ENCODE measurements at places on chromosomes 16 and 17.

GRCh38 chr16:16075488-16076422 is 126.3 kb downstream of the ABCC1 start:
- DNase-seq, result no peak

GRCh38 chr17:32479074-32479617 is 7.6 kb upstream of the CDK5R1 start:
- no peak for DNase-seq

DNA sequence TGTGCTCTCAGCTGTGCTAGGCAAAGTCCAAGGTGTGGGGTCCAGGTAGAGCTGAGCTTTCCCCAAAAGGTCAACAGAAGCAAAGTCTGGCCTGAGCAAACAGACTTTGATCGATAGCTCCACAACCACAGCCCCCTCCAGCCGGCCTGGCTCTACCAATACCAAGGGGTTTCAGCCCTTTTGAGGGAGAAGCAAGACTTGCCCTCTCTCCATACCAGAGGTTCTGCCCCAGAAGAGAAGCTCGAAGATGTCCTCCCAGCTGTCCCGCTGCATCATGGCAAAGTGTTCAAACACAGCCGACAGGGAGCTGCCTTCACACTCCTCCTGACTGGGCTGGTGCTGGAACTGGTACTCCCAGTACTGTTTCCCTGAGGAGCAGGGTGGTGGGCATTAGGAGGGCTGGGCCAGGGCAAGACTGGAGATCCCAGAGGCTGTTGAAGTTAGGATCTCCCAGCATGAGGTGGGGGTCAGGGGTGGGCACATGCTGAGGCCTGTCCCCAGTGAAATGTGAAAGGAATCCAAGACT is 1.7 kb downstream of the VTN start:
- DNase-seq, result no peak

GRCh38 chr17:16915752-16916556 is 56.0 kb downstream of the TNFRSF13B start:
- peak; percentile 49 for DNase-seq

GRCh38 chr17:1289695-1290094 is 10.2 kb downstream of the TRARG1 start:
- DNase-seq, result no peak

- no peak for DNase-seq
Observed at GRCh38 chr16:47043970-47044684, 70.7 kb upstream of the DNAJA2 start.

DNA sequence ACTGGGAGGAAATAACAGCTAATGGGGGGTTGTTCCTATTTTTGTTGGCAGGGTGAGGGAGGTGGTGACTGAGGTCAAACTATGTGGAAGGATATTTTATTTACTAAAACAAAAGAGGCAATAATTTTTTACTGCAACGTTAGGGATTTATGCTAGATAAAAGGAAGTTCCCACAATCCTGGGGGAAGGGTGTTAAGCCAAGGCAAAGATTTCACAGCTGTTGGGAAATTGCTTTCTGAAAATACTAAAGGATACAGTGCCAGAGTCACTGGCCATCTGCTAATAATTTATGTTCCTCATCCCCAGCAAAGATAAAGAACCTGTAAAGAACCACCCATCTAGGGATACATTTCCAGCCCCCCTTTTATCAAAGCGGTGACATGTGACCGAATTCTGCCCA is 756.0 kb upstream of the RBFOX1 start:
- DNase-seq, result no peak

DNA sequence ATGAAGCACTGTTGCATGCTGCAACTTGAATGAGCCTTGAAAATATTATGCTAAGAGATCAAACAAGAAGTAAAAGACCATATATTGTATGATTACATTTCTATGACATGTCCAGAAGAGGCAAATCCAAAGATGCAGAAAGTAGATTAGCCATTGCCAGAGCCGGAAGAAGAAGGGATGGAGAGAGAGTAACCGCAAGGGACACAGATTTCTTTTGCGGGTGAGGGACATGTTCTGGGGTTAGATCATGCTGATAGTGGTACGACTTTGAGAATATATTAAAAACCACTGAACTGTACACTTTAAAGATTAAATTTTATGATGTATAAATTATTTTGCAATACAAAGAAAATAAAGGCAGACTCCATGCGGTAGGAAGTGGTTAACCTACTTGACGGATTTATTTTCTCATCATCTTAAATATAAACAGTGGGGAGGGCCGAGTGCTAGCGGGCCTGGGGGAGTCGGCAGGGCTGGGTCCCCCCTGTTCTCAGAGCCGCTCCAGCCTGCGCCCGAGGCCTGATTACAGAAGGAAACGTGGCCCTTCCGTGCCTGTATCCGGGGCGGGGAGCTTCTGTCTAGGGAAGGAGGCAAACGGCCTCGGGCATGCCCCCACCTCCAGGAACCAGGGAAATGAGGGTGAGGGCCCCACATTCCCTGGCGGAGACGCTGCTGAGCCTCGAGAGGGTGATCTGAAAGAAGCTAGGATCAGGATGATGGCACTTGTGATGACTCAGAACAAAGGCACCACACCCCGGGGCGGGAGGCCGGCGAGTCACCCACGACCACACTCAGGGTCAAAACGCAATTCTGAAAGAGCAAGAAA is 48.0 kb downstream of the SHCBP1 start:
- no peak for DNase-seq

- no peak for DNase-seq
Observed at GRCh38 chr17:5344914-5345313, 62.8 kb downstream of the RABEP1 start.

DNA sequence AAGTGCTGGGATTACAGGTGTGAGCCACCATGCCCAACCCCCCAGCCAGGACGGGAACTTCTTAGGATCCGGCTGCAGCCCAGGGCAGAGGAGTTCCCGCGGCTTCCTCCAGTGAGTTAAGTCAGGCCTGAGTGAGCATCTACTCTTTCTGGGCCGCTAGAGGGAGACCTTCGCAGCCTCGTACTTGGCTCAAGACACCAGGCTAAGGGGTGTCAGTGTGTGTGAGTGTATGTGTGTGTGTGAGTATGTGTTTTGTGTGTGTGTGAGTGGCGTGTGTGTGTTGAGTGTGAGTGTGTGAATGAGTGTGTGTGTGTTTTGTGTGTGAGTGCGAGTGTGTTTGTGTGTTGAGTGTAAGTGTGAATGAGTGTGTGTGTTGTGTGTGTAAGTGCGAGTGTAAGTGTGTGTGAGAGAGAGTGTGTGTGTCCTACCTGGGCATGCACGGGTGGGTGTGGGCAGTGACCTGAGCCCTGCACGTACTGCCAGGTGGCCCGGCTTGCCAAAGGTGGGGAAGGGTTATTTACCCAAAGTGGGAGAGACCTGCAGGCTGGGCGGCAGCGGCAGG is 58.5 kb downstream of the TMEM235 start:
- DNase-seq, result peak; percentile 89

GRCh38 chr17:80565343-80566053 is 20.9 kb downstream of the RPTOR start:
- no peak for DNase-seq

GRCh38 chr17:42313773-42314566 is 25.7 kb downstream of the STAT5A start:
- DNase-seq, result no peak

GRCh38 chr16:728890-729744 is 2.2 kb downstream of the HAGHL start:
- no peak for DNase-seq

- no peak for DNase-seq
Observed at GRCh38 chr16:1917056-1917664, 1.1 kb downstream of the HS3ST6 start.

DNA sequence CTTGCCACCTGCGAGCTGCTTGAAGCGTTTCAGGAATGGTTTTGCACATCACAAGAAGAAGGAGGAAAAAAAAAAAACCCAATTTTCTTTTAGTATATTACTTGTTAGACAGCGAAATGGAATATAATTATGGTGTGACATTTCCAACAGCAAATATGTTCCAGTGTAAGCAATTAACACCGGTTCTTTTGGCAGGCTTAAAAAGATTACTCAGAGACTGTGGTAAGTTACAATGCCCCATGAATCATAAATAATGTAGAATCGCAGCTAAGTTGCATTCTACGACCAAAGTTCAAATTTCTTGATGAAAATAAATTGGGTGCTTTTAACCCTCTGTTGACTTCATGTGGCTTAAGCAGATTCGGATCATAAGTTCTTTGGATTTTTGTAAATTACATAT is 245.2 kb downstream of the XYLT1 start:
- DNase-seq, result no peak

DNA sequence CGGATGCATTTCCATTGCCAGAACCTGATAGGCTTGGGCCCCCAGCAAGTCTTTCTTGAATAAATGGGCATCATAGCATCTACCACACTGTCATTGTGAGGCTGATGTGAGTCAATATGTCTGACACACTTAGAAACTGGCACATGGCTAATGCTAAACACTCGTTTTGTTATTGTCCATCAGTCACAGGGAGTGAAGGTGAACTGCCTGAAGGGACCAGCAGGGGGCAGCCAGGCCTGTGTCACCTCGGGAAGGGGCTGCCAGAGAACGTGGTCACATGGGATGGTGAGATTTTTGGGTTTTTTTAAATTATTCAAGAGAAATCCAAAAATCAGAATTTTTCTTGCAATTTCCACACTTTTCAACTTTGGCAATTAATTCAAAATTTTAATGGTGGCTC is 831 bp upstream of the RCVRN start:
- DNase-seq, result no peak

DNA sequence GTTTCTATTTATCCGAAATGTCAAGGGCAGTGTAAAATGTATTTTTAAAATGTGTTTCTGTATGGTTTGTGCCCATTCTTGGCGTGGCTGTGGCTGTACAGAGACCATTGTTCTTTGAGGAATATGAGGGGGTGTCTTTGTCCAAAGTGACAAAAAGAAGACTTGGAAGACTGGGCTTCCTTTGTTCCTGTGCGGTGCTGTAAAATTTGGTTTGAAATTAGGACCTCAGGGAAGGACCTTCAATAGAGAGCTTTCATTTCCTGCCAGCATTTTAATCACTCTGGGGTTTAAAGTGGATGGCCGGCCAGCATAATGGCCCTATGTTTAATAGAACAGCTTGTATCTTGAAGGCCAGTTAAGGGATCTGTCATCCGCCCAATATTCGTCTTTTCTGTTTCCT is 190.1 kb upstream of the TBX2 start:
- no peak for DNase-seq

GRCh38 chr16:30990105-30990504 is 5.1 kb downstream of the HSD3B7 start:
- no peak for DNase-seq

DNA sequence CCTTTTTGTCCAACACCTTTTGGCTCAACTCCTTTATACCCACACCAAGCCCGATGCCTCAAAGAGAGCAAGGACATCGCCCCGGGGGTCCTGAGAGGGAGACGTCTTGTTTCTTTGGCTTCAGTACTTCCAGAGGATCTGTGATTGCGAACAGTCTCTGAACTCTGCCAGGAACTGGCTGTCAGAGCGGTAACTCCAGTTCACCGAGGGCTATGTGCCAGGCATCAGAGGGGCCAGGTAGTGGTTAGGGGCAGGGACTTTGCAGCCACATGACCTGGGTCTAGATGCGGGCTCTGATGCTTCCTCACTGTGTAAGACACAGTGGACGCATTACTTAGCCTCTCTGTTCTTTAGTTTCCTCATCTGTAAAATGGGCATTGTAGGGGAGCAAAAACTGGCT is 21.6 kb downstream of the LLGL2 start:
- no peak for DNase-seq

- DNase-seq, result no peak
Observed at GRCh38 chr17:56690441-56691291, 97.2 kb downstream of the NOG start.

GRCh38 chr16:89090669-89091426 is 2.8 kb upstream of the ACSF3 start:
- DNase-seq, result no peak

DNA sequence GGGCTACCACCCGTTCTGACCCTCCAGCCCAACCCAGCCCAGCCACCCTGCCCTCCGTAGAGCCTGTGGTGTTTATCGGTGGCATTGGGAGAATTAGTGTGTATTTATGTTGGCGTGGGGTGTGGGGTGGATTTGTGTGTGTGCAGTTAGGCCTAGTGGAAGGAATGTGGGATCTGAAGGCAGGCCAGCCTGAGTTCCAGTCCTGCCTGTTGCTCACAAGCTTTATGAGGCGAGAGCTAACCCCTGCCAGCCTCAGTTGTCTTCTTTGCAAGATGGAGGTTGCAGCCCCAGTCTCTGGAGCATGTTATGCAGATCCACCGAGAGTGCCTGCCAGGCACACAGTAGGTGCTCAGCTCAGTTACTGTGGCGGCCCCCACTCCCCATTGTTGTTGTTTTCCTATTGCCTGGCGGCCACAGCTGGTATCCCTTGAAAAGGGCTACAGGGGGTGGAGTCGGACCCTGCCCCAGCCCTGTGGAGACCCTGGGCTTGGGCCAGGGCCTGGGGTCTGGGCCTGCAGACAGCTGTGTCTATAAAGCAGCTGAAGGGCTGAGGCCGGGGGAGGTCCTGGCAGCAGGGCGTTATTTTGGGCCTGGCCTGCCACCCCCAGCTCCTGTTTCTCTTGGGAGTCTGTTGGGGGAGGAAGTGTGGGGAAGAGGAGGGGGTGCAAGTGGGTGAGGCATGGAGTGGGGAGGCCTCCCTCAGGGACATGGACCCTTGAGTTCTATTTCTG is 5.1 kb downstream of the ERBB2 start:
- DNase-seq, result no peak

GRCh38 chr17:76740329-76741118 is 2.6 kb downstream of the MFSD11 start:
- DNase-seq, result no peak

DNA sequence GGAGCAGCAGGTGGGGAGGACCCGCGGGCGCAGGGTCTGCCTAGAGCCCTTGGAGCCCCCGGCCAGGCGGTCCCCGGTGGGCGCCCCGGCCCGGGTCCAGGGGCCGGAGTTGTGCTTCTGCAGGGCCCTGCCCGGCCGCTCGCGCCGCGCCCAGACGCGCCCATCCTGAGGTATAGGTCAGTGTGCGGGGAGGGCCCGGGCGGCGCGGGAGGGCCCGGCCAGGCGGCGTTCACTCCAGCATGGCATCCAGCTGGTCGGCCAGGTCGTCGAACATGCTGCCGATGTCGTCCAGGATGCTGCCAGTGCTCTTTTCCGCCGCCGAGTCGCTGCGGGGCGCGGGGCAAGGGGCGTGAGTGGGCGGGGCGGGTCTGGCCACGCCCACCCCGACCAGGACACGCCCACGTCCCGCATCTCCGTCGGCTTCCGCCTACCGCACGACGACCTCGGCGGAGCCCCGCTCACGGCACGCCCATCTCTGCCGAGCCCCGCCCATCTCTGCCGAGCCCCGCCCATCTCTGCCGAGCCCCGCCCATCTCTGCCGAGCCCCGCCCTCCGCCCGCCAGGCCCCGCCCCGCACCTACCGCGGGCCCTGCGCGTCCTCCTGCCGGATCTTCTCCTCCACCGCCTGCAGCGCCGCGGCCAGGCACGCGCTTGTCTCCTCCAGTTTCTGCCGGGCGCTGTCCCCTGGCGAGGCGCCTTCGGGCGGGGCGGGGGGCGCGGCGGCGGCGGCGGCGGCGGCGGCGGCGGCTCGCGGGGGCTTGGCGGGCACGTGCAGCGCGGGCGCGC is 17.9 kb downstream of the CASKIN1 start:
- peak; percentile 46 for DNase-seq

DNA sequence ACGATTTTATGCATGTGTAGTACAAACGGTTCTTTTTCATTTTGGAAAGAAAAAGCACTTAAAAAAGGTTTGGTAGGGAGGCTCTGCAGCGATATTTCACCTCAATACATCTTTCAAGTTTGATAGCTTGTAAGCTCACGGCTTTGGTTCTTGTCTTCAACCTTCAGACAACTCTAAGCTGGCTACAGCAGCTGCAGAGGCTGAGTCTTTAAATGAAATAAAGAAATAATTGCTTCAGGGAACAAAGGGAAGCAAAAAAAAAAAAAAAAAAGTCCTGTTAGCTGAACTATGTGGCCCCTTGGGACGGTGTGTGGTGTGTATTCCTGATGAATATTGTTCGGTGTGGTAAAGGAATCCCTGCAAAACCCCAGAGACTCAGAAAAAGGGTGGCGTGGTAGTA is 265.1 kb downstream of the NTN1 start:
- DNase-seq, result no peak

GRCh38 chr16:55325080-55325447 is 1.1 kb downstream of the IRX6 start:
- no peak for DNase-seq

Measured in lung microvascular endothelial cell (primary cell).